ENCODE measurements at places on chromosomes 4 and X. TPM values are rescaled to one million over a fixed set of nuclear protein-coding genes. Genes with fewer than 3 reads are reported as not detected.

DNA sequence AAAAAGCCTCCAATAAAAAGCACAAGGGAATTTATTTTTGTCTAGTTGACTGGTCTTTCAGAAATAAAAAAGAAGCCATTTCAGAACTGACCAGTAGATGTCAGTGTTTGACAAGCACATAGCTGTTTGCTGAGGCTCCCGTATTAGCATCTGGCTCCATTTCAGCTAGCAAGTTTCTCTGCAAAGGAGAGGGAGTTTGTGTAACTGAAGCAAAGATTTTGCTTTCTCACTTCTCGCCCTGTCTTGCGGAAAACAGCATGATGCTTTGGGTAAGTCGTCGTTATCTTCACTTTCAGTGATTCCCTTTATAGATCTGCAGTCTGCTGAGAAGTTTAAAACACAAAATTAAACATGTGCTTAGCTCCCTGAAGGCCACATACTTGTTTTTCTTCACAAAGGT lies 85.5 kb downstream of the CT47B1 start:
- DNase-seq = peak; percentile 37

PLP1 gene
- 0.06 TPM for polyA plus RNA-seq

MAGEB2 gene
- not detected for polyA plus RNA-seq

CFI gene
- polyA plus RNA-seq = 38.2 TPM

DNA sequence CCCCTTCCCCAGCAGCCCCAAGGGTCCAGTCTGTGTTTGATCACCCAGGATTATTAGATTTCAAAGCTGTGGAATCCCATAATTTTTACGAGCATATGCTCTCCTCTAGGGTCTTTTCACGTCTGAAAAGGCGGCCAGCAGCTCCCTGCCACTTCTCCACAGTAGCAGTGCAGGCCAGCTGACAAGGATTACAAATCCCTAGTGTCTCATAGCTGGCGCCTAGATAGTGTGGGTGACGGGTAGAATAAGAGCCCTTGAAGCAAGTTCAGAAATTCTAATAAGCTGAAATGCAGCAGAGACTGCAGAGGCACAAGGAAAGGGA lies 79.4 kb downstream of the RLIM start:
- no peak for DNase-seq

DNA sequence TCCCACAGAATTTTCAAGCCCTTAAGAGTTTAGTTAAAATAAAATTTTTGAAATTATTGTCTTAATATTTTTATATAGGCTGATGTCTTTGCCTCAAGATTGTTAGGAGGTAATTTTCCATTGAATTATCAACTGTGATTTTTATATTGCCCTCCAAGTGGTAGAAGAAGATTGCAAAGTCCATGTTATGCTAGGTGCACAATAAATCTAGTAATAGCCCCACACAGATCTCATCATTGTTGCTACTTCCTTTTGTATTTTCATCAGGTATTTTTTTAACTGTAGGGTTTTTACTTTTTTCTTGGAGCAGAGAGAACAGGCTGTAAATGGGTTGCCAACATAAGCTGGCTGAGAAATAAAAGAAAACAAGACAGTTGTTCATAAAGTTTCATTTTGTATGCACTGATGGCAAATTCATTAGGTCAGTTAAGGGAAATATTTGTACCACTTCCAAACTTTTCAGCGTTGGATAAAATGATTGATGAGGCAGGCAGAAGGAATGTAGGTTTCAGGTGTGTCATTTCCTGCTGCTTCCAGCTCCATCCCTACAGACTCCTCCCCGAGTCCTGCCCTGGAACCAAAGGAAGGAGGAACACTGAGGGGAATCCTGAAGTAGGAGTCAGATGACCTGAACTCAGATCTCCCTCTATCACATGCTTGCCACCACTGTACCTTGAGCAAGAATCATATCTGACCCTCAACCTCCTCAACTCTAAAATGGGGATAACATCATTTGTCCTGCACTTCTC lies 105.5 kb downstream of the PRRG1 start:
- no peak for DNase-seq

DNA sequence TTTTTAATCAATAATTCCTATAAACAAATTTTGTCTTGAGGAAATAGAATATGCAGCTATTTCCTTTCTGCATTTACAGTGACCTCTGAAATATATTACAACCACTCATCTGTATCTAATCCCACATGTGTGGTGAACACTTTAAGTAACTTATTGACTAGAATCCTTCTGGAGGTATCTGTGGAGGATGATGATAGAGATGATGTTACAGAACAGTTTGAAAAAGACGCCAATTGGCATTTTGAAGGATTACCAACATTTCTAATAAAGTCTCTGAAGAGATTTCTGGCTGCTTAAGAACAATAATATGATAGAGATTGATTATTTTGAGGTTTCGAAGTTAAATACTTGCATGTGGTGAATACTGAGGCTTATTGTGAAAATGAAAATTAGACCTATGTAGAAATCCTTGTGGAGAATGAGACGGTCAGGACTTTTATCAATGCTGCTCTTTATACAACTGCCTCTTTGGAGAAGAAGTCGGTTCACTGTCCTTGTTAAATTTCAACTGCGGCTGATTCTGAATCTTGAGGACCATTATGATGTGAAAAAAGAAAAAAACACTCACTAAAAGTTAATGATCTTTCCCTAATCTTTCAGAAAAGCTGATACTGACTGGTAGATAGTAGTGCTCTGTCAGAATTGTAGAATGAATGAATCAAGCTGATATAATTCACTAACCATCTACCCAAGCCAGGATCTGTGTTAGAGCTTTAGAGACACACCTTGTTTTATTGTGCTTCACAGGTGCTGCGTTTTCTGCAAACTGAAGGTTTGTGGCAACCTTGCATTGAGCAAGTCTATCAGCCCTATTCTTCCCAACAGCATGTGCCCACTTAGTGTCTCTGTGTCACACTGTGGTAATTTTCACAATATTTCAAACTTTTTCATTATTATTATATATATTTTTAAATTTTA lies 204.7 kb downstream of the SPRY1 start:
- no peak for DNase-seq

- DNase-seq = no peak
Measured at GRCh38 chrX:140507223-140507981, 2.5 kb upstream of the SOX3 start.

GRCh38 chr4:100936661-100937375 lies 410.5 kb downstream of the PPP3CA start:
- DNase-seq = no peak

NEIL3 gene
- polyA plus RNA-seq = 0.22 TPM

- peak; percentile 64 for DNase-seq
Measured at GRCh38 chrX:72142094-72142793, 10.5 kb upstream of the RTL5 start.

GRCh38 chrX:63657821-63658220 lies 127.2 kb downstream of the ARHGEF9 start:
- no peak for DNase-seq

GLOD5 gene
- polyA plus RNA-seq = 1.7 TPM

DNA sequence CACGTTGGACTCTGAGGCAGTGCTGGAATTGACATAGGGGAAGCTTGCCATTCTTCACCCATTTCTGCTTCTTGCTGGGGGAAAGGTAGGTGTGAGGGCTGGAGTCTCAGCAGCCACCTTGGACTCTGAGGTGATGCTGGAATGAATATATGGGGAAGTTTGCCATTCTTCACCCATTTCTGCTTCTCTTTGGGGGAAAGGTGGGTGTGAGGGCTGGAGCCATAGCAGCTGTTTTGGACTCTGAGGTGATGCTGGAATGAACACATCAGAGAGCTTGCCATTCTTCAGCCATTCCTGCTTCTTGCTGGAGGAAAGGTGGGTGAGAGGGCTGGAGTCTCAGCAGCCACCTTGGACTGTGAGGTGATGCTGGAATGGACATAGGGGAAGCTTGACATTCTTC lies 115.1 kb downstream of the CRLF2 start:
- DNase-seq = no peak

PRKG2 gene
- 2.1 TPM for polyA plus RNA-seq

- no peak for DNase-seq
Measured at GRCh38 chrX:30702736-30703135, 49.5 kb downstream of the GK start.

DNA sequence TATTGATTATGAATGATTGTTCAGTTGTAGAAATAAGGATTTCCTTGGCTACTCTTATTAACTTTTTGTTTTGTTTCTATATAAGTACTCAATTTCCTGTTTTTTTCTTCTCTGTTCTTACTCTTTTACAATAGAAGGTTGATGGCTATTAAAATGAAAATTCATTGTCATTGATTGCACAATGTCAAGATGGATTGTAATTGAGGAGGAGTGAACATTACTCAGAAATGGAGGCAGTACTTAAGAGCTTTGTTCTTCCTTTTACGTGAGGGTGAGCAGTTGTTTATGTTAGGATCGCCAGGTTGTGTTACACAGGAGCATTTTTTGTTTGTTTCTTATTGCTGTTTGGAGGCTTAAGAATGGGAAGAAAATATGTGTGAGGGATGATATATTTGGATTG lies 2062.4 kb downstream of the ARAP2 start:
- DNase-seq = no peak

RBMXL3 gene
- polyA plus RNA-seq = not detected

- no peak for DNase-seq
Measured at GRCh38 chr4:76233967-76234678, 17.4 kb upstream of the FAM47E start.

DNA sequence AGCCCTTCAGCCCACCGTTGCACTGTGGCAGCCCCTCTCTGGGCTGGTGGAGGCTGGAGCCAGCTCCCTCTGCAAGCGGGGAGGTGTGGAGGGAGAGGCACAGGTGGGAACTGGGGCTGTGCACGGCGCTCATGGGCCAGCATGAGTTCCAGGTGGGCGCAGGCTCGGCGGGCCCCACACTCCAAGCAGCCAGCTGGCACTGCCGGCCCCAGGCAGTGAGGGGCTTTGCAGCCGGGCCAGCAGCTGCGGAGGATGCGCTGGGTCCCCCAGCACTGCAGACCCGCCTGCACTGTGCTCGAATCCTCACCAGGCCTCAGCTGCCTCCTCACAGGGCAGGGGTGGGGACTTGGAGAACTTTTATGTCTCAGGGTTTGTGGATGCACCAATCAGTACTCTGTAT lies 1354.8 kb upstream of the IGFBP7 start:
- DNase-seq = no peak

YY2 gene
- 0.91 TPM for polyA plus RNA-seq

- no peak for DNase-seq
Measured at GRCh38 chr4:101274888-101275752, 72.2 kb downstream of the PPP3CA start.

DNA sequence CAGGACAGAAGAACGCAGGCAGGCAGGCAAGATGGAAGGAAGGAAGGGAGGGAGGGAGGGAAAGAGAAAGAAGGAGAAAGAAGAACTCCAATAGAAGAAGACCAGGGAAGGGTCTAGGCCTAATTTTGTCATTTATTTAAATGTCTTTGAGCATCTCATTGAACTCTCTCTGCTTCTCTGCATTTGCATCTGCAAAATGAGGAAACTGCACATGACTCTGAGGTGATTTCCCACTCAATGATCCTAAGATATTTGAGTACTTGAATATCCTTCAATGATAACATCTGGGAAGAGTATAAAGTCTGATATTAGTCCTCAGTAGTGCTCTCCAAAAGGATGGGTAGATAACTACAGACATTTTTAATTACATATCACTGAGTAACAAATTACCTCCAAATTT lies 33.1 kb upstream of the RBPJ start:
- DNase-seq = no peak

DNA sequence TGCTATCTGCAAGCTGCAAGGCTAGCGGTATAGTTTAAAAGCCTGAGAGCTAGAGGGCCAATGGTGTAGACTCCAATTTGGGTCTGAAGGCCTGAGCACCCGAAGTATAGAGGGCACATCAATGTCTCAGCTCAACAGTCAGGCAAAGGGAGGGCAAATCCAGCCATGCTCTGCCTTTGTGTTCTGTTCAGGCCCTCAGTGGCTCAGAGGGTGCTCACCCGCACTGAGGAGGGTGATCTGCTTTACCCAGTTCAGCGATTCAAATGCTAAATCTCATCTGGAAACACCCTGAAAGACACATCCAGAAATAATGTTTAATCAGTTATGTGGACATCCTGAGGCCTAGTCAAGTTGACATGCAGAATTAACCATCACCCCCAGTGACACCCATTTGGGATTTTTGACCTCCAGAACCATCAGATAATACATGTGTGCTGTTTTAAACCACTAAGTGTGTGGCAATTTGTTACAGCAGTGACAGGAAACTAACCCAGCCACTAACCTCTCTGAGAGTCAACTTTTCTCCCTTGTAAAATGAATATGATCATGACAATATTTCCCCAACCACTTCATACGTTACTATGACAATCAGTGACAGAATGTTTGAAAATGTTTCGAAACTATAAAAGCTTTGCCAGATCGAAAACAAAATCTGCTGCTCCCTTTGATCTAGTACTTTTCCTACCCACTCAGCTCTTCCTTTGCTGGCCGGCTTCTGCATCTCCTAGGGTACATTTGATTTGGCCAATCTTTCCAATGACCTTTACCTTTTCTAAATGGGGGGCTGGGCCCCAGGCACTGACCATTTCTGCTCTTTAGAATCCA lies 8.4 kb upstream of the TBL1X start:
- DNase-seq = peak; percentile 19

DNA sequence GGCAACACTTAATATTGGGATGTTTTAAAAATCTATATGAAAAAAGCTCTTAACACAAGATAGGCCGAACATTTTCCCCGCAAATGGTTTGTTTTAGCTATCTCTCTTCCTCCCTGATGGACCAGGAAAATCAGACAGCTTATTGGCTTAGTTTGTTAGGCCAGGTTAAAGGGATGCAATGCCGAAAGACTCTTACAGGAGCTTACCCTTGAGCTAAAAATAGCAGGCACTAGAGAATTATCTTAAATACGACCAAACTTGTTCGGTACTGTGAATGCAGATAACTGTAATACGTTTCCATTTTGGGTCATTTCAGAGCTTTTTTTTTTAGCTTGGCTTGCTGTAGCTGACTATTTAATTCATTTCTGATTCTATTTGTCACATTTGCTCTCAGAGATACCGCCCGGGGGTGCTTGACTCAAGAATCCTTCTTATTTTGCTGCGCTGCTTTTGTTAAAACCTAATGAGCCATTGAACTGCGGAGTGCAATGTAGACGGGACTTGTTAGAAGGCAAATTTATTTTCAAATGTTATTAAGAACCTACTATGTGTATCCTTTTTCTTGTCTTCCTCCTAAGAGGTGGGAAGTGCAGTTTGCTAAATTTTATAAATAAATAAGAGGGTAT lies 23.3 kb downstream of the PPARGC1A start:
- no peak for DNase-seq

- DNase-seq = no peak
Measured at GRCh38 chr4:85642356-85643100, 167.6 kb downstream of the ARHGAP24 start.

DNA sequence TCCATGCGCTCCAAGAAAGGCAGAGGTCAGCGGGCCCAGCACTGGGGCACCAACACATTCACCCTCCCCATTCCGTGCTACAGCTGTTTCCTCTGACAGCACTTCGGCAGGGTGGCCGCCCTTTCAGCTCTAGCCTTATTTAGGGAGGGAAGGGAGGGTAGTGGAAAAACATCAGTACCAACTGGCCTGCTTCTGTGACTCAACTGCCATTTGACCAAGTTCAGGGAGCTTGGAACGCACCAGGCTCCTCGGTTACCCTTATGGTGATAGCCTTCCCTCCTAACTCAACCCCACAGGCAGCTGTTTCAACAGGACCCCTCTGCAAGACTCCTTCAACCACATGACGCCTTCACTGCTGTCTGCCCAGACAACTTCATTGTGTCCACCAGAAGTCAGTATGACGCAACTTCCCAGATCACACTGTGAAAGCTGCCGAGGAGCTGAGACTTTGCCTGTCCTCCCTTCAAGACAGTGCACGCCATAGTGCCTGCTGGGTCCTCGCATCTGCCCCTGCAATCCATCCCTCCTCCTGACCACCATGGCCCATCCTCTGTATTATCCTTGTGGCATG lies 132.2 kb downstream of the AFAP1 start:
- DNase-seq = peak; percentile 87
